H4 (cell line): ENCODE measurements at places on chromosomes 5 and 9. TPM values are rescaled to one million over a fixed set of nuclear protein-coding genes. Genes with fewer than 3 reads are reported as not detected.

GRCh38 chr5:1099926-1100663 is 11.8 kb downstream of the SLC12A7 start:
- no peak for DNase-seq

DNA sequence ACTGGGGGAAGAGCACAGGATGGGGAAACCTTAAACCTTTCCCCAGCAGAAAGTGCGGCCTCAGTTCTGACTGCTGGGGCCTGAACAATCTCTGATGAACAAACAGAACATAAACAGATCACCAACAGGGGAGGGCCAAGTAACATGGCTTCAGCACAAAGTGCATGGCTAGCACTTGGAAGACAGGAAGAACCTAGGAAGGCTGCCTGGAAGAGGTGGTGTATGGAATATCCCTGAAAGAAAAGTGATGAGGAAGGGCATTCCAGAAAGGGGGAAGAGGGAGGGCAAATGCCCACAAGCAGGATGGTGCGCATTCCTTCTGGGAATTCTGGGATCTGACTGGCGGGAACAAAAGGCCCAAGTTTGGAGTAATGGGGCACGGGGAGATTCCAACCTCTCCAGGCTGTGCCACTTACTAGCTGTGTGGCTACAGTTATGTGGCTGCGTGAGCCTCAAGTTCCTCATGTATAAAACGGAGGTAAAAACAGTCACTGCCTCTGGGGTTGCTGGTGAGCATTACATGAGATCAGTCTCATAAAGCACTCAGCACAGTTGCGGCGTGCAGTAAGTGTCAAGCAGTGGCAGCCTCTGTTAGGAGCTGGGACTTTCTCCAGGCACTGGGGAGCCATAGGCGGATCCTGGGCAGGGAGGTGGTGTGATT is 1.6 kb downstream of the PDGFRB start:
- DNase-seq, result peak; percentile 74

GRCh38 chr5:54257366-54258118 is 52.8 kb downstream of the ARL15 start:
- DNase-seq, result peak; percentile 10

- DNase-seq, result no peak
Observed at GRCh38 chr5:56159521-56159947, 73.6 kb downstream of the ANKRD55 start.

The INSL6 gene
- not detected in 2 replicates for total RNA-seq
